ENCODE measurements at places on chromosomes 3 and 15. TPM values are rescaled to one million over a fixed set of nuclear protein-coding genes. Genes with fewer than 3 reads are reported as not detected.

Gene HLTF
- total RNA-seq, result 42.0 TPM

Gene DUOXA2
- not detected for total RNA-seq

Gene EOMES
- total RNA-seq, result not detected

Gene GPR27
- not detected for total RNA-seq

Gene GOLGA6B
- total RNA-seq, result not detected

Gene MKRN2OS
- not detected for total RNA-seq

Gene CPN2
- 0.29 TPM for total RNA-seq

Gene ZNF662
- total RNA-seq, result 4.0 TPM

Gene PP2D1
- not detected for total RNA-seq

Gene IGF2BP2
- total RNA-seq, result 80.4 TPM

Gene EPHB1
- total RNA-seq, result 0.36 TPM

Gene CTXN2
- total RNA-seq, result not detected

Gene WDR76
- total RNA-seq, result 7.6 TPM

Gene CHRNB4
- not detected for total RNA-seq

Gene CLRN1
- total RNA-seq, result not detected

Gene PLXNA1
- total RNA-seq, result 91.3 TPM

Gene ACP3
- under 0.01 TPM for total RNA-seq

Gene DNASE1L3
- not detected for total RNA-seq

Gene NMB
- total RNA-seq, result 8.5 TPM

Gene LIPC
- 2.7 TPM for total RNA-seq

Gene C2CD4A
- under 0.01 TPM for total RNA-seq

Gene ZNF860
- 0.59 TPM for total RNA-seq

Gene GOLGA6A
- under 0.01 TPM for total RNA-seq

Gene NPAP1
- not detected for total RNA-seq

Gene LRRIQ4
- total RNA-seq, result 0.29 TPM

Gene KIF7
- 12.3 TPM for total RNA-seq

Gene PTH1R
- total RNA-seq, result 0.29 TPM

Gene CHSY1
- 36.8 TPM for total RNA-seq

Gene CLDN11
- total RNA-seq, result 50.3 TPM

All from osteoblast (primary cell).